ENCODE measurements at places on chromosomes 2 and 18.

GRCh38 chr2:203361922-203362321, 33.7 kb downstream of the ABI2 start:
- no peak for DNase-seq

DNA sequence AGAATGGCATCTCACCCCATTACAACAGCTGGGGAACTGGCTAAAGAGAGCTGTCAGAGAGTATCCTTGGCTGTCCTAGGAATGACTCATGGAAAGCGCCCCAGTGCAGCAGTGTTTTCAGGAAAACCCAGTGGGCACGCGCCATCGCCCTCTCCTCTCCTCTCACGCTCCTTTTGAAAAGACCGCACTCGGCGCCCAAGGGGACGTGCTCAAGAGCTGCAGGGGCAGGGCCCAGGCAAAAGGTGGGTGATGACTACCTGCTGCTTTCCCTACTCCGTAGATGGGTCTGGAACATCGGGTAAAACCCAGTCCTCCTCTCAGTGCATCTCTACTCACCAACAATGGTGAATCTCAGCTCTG, 68.1 kb downstream of the EMILIN2 start:
- DNase-seq = no peak

DNA sequence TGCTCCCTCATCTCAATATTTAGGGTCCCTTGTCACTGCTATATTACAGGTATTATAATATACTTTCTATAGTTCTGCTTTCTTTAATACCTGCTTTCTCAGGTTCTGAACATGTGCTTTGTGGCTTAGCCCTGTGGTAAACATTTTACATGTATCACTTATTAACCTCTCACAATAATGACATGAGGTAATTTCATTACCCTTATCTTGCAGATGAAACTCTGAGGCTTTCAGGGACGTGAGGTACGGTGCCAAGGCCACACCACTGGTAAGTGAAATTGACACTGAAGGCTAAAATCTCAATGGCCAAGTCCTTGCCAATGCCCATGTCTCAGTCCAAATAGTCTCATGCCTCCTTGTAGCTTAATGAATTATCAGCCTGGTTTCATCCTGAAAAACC, 21.7 kb downstream of the LINC00305 start:
- no peak for DNase-seq

DNA sequence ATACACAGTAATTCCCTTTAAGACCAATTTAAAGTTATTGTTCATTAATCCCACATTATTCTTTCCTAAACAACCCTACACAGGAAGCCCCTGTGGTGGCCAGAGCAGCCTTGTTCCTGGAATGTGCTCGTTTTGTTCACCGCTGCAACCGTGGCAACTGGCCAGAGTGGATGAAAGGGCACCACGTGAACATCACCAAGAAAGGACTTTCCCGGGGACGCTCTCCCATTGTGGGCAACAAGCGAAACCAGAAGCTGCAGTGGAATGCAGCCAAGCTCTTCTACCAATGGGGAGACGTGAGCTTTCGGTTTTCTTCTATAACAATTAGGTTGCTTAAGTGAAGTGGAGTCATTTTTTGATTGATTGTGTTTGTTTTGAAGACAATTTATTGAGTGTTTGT, 101.0 kb downstream of the UNC80 start:
- no peak for DNase-seq

DNA sequence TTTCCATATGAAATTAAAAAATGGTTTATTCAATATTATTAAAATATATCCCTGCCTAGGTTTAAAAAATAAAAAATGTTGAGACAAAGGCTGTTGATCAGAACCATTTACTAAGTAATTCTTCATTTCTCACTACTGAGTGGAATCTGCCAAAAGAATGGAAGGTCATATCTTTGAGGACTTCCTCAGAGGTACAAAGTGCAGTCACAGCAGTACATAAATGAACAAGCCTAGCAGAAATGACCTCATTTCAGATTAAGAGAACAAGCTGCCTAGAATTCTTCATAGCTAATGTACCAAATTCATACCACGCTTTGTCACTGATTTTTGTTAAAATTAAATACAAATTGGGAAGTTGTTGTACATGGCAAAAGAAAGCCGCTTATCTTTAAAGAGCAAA, 318.9 kb upstream of the TFPI start:
- DNase-seq = no peak

DNA sequence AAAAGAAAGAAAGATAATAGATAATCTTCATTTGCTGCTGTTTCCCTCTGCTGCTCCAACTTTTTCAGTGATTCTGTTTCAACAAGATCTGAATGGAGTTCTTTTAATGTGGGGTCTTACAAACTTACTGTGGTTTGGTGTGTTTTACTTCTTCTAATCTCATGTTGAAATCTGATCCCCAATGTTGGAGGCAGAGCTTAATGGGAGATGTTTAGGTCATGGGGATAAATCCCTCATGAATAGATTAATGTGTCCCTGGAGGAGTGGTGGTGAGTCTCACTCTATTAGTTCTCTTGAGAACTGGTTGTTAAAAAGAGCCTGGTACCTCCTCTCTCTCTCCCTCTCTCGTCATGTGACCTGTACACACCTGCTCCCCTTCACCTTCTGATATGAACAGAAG, 442.4 kb downstream of the EPHA4 start:
- DNase-seq = no peak

GRCh38 chr2:64807417-64807816, 153.7 kb upstream of the SERTAD2 start:
- no peak for DNase-seq

GRCh38 chr2:100161945-100162620, 19.7 kb upstream of the AFF3 start:
- no peak for DNase-seq

DNA sequence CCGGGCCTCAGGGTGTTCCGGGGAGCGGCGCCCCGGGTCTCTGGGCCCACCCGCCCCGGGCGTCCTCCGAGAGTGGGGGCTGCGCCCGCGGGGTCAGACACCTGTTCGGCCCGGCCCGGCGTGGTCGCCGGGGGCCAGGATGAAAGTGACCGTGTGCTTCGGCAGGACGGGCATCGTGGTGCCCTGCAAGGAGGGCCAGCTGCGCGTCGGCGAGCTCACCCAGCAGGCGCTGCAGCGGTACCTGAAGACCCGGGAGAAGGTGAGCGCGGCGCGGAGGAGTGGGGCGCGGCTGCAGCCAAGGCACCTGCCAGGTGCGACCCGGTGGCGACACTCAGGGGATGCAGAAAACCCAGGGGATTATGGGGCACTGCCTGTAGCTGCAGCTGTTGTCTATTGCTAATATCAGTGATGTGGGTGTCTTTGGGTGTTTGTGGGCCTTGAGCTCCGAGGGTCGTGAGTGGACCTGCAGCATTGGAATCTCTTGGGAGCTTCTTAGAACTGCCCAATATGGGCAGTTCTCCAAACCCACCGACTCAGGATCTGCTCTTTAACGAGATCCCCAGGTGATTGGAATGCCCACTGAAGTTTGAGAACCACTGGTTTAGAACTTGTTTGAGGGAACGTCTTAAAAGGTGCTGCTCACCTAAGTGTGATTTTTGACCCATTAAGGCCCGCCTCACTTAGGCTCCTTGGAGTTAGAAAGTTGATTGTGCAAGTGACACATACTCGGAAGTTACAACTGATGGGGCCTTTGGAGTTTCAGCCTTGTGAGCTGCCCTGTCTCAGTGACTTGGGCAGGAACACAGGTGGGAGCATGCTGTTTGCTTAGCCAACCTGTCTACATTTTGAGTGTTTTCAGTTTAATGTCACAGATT, 823 bp downstream of the PARD3B start:
- DNase-seq = no peak

DNA sequence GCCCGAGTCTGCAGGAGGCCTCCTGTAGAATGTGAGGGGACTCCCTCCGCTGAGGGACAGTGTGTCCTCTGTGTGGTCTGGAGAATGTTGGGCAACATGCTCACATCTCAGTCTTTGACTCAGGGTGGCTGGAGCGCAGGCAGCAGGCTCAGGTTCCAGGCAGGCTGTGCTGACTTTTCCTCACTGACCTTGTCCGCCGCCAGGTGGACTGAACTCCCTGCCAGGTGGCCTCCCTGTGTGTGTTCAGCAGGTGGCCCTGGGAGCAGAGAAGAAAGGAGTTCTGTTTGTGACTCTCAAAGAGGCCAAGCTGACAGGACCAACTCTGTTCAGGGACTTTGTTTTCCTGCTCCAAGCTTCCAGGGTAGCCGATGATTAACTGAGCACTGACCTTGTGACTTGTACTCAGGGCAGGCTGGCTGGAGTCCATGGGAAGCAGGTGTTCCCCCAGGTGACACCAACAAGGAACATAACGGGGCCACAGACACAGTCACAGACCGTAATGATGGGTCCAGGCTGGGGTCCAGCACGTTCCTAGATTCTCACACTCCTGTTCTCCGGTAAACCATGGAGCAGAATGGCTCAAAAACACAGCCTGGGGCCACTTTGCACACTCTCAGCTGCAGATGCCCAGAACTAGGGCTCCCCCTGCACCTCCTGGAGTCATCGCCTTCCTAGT, 439.8 kb downstream of the RNF144A start:
- no peak for DNase-seq

GRCh38 chr2:98012561-98012991, 16.8 kb upstream of the TMEM131 start:
- no peak for DNase-seq

Measured in stimulated activated CD4-positive, alpha-beta T cell treated with anti-CD3 and anti-CD28 coated beads, Interleukin-15, amount 100 ng/mL, for 1 hour (primary cell).